ENCODE measurements at places on chromosomes 1 and 21. TPM values are rescaled to one million over a fixed set of nuclear protein-coding genes. Genes with fewer than 3 reads are reported as not detected.

The CD34 gene
- 2.8 TPM for total RNA-seq

- no peak for DNase-seq
These were observed 387.2 kb upstream of the VAMP3 start for GRCh38 chr1:7383671-7384520.

- no peak for DNase-seq
These were observed 30.4 kb downstream of the KCNN3 start for GRCh38 chr1:154839691-154840090.

GRCh38 chr1:93979718-93980319, 70.6 kb upstream of the GCLM start:
- peak; percentile 15 for DNase-seq

The FMO1 gene
- 2.7 TPM for total RNA-seq

DNA sequence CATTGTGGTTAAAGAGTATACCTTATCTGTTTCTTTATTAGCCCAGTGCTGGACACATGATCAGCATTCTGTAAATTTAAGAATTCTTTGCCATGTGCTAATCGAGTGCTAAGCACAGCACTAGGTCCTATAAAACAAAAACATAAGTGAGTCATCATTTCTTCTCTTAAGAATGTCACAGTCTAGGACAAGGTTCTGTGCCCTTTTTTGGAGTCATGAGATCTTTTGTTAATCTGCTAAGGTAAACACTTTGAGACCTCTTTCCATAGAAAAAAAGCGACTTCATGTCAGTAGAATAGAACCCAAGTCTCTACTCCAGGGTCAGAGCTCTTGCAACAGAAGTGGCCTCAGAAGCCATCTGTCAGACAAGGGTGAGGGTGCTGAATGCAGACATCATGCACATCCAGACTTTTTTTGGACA, 70.0 kb upstream of the NFIA start:
- no peak for DNase-seq

The FAM20B gene
- total RNA-seq = 34.8 TPM

DNA sequence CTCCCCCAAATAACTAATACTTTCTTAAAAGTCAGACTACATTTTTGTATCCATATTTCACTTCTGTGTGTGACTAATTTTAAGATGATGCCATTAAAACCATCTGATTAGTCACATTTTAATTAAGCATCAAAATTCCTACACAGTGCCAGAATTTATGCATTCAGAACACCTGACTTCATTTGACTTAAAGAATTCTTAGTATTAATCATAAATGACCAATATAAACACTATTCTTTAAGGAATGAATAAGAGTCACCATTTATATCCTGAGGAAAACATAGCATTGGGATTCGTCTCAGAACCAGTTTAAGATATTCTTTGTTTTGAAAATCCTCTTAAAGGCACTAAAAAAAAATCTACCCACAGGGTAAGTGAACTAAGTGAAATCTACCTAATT, 37.0 kb downstream of the TM2D1 start:
- DNase-seq = no peak

DNA sequence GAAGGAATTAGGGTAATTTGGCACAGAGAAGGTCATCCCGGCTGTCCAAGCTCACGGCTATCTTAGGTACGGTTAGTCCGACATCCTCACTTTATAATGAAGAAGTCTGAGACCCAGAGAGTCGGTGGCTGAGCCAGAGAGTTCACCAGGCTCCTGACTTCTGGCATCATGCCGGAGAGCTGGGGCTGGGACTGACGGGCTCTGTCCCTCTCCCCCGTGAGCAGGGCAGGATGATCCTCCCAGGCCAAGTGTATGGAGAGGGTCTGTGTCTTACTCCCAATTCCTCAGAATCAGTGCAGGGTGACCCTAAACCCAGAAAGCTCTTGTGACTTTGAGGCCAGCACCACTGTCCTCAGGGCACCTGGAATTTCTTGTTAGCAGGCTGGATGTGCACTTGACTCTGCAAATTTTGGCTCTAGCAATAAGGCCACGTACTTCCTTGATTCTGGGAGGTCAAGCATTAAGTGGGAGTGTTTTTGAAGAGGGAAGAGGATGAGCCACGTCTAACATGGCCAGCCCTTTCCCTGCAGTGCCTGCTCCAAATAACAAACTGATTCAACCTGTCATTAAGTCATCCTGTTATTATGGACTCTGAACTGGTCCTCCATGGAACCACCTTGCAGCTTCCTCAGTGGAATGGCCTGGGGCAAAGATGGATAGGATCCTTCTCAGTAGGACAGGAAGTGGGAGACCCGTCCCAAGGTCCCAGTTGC, 20.8 kb upstream of the BTG2 start:
- no peak for DNase-seq

- DNase-seq = no peak
These were observed 169.5 kb downstream of the S1PR1 start for GRCh38 chr1:101406271-101406670.

DNA sequence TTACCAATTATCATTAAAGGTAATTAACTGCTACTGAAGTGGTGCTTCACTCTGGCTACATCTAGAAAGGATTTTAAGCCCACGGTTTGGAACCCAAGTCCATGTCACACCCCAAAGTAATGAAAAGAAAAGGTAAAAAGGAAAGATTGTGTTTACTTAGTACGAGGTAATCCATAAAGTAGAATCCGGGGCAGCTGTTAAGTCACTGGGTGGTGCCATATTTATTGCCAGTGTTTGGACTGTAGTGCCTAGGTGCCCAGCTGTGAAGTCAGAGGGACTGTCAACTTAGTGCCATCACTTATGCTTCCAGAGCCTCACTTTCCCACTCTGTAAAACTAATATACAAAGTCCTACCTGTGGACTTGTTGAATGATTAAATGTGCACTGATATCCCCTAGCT, 52.2 kb upstream of the GRHL3 start:
- no peak for DNase-seq

GRCh38 chr1:15742339-15742801, at the start of gene TMEM82:
TSS of gene TMEM82 (plus strand) at chr1:15742499. CDS start at chr1:15742560, 61 bp downstream.
- DNase-seq = no peak

GRCh38 chr1:3017440-3018050, 3.7 kb upstream of the ACTRT2 start:
- no peak for DNase-seq

- DNase-seq = no peak
These were observed 92.1 kb downstream of the DDAH1 start for GRCh38 chr1:85372683-85373377.

GRCh38 chr21:36478941-36479340, 981 bp downstream of the CLDN14 start:
- DNase-seq = no peak

The HOOK1 gene
- 17.2 TPM for total RNA-seq

DNA sequence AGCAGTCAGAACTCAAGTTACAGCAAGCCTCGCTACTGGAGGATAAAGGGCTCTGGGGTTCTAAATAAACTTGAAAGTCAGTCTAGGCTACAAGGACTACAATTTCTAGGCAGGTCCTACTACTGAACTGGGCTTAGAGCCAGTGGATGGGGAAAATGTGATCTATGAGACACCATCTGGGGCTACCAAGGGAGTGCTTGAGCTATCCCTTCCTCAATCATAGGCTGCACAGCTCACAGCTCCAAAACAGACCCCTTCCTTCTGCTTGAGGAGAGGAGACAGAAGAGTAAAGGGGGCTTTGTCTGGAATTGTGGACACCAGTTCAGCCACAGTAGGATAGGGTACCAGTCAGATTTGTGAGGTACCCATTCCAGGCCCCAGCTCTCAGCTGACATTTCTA, 145.8 kb upstream of the SNX7 start:
- DNase-seq = no peak

GRCh38 chr1:176315519-176316220, 108.6 kb upstream of the COP1 start:
- DNase-seq = no peak

DNA sequence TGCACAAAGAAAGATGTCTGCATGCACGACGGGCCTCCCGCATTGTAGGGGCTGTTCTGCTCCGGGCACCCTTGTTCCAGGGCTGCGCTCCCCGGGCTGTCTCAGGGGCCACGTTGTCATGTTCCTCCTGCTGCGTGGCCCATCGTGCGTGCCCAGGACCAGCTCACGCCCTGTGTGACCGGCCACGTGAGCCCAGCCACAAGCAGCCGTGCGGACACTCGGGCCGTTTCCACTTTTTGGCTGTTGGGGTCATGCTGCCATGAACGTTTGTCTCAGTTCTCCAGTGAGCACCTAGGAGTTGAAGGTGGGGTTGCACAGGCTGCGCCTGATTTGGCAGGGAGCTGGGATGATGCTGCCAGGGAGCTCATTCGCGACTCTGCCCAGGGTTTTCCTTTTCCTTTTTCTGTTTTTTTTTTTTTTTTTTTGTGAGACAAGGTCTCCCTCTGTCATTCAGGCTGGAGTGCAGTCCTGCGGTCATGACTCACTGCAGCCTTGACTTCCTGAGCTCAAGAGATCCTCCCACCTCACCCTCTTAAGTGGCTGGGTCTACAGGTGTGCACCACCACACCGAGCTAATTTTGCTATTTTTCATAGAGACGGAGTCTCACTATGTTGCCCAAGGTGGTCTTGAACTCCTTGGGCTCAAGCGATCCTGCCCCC, 17.4 kb downstream of the PDXK start:
- no peak for DNase-seq

The SPRR2B gene
- not detected for total RNA-seq

DNA sequence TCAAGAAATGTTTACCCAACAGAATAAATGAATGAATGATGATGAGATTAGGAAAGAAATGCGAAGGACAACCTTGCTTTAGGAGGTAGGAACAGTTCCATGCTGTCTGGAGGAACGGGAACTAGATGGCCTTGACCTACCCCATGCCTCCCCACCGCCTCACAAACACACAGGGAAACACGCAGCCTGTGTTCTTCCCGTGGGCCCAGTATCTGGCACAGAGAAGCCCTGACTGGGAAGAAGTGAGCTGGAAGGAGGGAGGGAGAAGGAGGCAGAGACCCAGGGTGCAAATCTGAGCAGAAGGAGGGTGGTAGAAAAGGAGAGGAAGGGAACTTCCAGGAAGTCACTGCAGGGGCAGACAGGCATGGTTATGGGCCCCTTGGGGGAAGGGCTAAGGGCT, 3.5 kb upstream of the ADORA1 start:
- no peak for DNase-seq

The JTB gene
- total RNA-seq = 29.2 TPM

- DNase-seq = no peak
These were observed 330.6 kb downstream of the DUSP10 start for GRCh38 chr1:221411283-221411682.

GRCh38 chr1:94947437-94947836, 20.5 kb upstream of the CNN3 start:
- DNase-seq = no peak

GRCh38 chr1:189697113-189697512, 780.6 kb downstream of the BRINP3 start:
- DNase-seq = no peak

DNA sequence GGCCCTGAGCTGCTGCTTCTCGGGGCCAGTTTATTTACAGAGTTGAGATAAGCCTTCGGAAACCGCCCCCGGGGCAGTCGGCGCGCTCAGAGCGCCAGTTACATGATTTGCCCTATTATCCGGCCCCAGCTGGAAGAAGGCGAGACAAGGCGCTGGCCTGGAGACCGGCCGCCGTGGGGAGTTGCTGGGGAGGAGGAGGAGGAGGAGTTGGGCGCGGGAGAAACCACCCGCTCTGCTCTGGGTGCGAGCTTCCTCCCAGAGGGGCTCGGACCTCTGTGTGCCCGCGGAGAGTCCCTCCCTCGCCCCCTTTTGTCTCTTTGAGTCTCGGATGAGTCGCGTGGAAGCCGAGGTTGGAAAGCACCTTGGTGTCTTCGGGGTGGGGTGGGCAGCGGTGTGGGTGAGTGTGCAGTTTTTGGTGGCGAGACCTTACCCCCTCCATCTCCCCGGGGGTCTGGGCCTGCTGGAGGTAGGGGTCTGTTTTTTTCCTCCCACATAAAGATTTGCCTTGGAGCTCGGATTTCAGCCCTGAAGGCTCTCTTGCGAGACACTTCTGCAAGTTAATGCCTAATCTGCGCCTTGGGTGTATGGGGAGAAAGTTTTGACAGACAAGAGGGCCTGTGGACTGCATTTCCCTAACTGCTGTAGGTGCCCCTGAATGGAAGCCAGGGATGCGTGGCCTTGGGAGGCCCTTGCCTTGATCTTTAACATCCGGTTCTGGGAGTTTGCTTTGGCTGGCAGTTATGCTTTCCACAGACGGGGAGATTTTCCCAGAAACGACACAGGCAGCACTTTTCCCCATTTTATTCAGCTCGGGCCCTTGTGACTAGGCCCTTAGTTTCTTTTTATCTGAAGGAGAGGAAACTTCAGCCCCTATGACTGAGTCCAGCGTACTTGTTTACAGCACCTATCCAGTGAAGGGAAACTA, 80.0 kb downstream of the NDUFS5 start:
- no peak for DNase-seq

DNA sequence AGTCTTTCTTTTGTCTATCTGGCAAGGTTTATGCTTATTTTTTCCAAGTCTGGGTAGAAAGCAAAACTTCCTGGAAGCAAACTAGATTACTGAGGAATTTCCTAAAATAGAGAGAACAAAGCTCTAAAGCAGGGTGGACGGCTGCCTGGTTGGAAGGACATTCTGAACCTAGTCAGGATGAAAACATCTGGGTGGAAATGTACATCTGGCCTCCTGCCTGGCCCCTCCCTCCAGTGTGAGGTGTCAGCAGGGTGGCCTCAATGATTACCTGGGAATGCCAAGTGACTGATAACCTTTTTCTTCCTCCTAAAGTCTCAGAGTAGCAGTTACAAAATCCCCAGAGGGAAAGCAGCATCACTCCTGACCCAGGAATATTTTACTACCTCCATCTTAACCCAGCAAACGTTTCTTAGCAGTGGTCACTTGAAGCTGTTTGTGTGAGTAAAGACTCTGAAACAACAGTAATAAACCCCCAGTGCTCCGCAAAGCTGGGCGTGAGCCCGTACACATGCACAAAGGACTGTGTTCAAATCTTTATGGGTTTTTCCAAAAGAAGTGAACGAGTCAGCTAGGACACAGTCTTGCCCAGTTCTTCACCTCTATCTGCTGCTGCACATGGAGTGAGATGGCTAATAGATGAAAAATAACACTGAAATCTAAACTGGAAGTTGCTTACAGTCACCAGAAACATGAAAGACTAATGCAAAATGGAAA, 18.9 kb downstream of the ANGPTL7 start:
- no peak for DNase-seq

DNA sequence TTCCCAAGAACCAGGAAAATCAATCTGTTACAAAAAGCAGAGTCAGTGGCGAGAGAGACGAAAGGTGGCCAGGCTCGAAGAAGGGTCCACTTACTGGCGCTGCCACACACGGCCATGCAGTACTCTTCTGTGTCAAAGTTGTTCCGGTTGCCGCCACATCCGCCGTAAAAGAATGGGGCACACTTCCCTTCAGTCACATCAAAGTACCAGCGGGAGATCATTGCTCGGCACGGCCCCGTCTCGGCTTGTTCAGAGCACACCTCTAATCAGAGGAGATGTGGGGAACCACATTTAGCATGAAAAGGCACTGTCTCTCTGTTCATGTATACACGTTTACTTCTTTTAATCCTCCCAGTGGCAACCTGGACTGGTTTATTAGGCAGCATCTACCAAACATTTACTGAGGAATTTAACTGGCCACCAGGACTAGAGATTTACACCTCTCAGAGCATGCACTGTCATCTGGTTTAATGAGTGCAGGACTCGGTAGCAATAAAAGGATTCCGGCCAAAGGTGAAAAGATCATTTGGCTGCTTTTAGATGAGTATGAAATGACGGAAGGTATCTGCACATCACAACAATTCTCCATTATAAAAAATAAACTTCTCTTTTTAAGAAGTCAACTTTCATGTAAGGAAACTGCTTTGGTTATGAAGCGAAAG, 170.5 kb downstream of the APP start:
- DNase-seq = no peak

The VASH2 gene
- 52.3 TPM for total RNA-seq

The SPRR2E gene
- not detected for total RNA-seq
